Iris pigment epithelial cell (primary cell): ENCODE measurements at places on chromosomes 6 and 20.

DNA sequence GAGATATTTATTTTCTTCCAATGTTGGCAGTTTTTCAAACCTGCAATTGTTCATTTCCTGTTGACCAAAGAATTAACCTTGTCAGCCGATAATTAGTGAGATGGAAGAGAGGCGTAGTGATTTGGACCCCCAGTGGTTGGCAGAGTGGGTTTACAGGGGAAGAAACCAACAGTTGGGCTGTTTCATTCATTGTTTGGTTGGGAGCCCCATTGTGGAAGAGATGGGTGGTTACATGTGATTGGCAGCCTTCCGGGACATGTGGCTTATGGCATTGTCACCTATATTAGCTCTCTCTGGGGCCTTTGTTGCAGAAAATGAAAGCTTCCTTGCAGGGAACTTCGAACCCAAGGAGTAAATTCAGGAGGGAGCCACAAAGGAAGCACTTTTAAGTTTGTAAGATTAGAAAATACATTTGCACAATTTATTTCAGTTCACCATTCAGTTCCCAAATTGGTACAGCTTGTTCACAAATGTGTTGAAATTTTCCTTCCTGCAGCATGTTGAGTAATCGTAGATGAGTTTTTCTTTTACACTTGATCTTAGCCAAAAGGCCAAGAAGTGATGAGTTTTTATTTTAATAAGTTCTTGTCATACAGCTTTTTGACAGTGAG lies 50.3 kb upstream of the CDKAL1 start:
- peak; percentile 66 for DNase-seq

- peak; percentile 57 for DNase-seq
Measured at GRCh38 chr6:17869010-17869752, 118.3 kb downstream of the KIF13A start.

DNA sequence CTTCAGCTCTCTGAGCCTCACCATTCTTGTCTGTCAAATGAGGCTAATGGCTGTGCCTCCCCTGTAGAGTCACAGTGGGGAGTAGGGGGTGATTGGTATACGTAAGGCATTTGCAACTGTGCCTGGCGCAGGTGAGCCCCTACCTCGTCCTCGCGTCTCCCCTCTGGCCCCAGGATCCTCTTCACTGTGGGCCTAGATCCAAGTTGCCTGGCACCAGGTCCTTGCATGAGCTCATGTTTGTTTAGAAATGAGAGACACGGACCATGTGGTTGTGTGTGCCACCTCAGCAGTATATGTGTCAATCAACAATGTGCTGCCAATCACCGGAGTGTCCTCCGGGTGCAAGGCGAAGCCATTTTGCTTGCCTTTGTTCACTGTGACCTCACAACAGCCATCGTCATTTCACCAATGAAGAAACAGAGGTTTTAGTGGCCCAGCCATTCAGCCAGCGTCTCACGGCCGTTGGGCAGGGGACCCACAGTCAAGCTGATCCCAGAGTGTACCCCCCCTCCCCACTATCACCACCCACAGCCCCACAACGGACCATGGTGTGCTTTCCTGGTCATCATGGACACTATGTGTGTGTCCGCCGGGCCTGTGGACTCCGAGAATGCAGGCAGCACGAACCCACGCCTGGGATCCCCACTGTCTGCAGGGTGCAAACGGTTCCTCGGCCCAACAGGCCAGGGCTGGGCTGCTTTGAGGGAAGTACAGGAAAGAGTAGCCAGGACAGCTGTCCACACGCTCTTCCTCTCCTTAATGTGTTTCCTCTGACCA lies 35.9 kb upstream of the STX16 start:
- DNase-seq = no peak

GRCh38 chr20:4063631-4064030 lies 48.3 kb upstream of the RNF24 start:
- peak; percentile 50 for DNase-seq

DNA sequence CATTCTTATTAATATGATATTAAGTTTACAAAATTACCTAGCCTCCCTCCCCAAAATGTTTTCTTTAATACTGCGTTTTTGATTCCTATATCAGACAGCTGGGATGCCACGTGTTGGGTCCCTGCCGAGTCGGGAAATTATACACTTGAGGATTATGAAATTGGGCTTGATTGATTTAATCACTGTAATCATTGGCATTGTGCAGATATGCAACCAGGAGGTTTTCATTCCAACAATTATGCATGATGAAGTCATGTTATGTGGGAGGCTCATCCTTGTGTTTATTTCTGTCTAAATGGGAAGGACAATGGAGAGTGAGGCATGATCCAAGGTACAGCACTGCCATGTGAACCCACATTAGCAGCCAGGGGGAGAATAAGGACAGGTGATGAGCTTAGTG lies 30.6 kb upstream of the RIPOR2 start:
- DNase-seq = no peak

DNA sequence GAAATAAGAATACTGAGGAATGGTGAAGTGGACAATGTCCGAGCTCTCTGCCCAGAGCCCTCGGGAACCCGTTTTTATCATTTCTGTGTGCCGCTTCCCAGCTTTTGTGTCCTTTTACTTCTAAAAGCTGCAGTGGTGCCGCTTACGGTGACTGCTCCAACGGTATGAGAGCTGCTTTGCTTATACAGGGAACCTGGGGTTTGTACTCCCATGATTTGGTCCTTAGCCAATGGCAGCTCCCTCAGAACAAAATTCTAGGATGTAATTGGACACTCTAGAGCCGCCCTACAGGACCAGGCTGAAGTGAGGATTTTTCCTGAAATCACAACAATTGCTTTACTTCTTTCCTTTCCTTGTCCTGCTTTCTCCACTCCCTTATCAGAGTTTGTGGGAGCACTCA lies 24.2 kb upstream of the PCSK2 start:
- DNase-seq = no peak

DNA sequence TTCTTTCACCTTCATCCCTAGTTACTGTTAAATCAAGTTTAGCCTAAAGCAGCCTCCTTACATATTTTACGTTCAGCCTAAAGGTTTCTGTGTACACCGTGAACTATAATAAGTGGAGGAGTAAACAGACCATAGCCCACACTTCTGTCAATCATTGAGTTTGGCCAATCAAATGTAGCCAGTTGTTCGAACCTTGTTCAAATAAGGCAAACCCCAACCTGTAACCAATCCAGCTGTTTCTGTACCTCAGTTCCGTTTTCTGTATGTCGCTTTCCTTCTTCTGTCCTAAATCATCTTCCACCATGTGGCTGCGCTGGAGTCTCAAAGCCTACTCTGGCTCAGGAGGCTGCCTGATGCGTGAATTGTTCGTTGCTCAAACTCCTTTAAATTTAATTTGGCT lies 1.8 kb upstream of the FBXO30 start:
- DNase-seq = no peak

- no peak for DNase-seq
Measured at GRCh38 chr6:157768304-157768703, 54.7 kb upstream of the SNX9 start.

GRCh38 chr6:63349401-63349800 lies 29.6 kb upstream of the LGSN start:
- no peak for DNase-seq

GRCh38 chr6:55675941-55676340 lies 96.9 kb upstream of the HMGCLL1 start:
- no peak for DNase-seq

DNA sequence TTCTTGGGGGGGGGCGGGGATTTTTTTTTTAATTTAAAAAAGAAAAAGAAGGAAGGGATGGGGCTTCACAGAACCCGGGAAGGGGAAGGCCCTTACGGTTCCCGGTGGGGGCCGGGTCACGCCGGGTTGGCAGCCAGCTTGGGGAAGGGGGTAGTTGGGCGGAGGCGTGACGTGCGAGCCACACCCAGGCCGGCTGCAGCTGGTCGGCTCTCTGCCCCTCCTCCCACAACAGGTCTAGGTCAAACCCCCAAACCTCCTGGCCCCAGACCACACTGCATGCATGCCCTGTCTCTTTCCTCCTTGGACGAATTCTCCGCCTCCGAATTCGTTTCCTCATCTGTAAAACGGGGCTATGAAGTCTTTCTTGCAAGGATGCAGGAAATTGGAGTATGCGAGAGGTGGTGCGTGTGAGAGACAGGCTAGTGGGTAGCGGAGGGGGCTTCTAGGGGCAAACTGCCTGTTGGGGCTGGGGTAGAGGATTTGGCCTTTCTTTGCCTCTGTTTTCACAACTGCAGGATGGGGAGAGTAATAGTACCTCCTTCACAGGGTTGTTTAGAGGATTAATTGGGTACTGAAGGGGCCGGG lies 828 bp downstream of the HCK start:
- DNase-seq = no peak

GRCh38 chr6:93746892-93747291 lies 327.5 kb upstream of the EPHA7 start:
- no peak for DNase-seq

- no peak for DNase-seq
Measured at GRCh38 chr6:105836889-105837288, 249.2 kb upstream of the PRDM1 start.

DNA sequence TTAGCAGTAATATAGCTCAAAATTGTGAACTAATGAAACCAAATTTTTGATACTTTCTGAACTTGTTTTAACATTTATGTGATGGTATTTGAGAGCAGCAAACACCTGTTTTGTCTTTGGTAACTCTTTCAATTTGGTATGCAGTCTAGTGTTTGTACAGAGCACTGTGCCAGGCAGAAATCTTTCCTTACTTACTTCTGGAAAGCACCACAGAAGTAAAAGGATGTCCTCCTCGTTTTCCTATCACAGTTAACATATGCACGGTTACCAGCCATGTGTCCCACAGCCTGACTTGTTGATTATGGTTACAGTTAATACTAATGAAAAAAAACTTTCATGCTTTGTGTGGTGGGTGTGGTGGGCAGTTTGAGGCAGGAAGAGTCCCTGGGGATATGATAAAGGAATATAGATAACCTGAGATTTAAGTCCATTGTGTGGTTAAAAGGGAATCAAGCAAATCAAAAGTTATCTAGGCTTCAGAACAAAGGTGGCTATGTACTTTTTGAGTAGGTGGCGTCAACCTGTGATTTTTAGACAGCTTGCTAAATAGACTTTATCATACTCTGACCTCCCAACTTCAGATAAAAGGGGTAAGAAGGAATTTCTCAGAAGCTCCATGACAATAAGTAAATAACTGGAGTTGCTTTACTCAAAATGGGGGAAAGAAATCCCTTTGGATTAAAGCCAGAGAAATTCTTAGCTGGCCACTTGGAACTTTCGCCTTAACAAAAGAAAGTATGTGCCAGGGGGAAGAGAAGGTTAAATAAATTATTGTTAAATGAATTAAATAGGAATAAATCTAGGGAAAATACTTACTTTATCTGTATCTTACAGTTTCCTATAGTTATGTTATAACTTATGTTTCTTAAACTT lies 20.1 kb upstream of the COL10A1 start:
- no peak for DNase-seq

- DNase-seq = no peak
Measured at GRCh38 chr6:108727966-108728730, 120.1 kb upstream of the ARMC2 start.

DNA sequence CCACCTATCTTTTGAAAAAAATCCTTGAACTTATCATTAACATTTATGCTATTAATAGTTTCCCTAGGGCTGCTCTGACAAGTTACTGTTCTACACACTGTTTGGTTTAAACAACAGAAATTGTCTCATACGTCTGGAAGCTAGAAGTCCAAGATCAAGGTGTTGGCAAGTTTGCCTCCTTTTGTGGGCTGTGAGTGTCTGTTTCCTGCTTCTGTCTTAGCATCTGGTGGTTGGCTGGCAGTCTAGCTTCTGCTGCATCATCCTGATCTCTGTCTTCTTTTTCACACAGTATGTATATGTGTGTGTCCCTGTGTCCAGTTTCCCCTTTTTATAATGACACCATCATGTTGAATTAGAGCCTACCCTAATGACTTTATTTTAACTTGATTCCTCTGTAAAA lies 154.8 kb downstream of the RPS12 start:
- DNase-seq = no peak

- no peak for DNase-seq
Measured at GRCh38 chr6:100987556-100987955, 106.4 kb upstream of the ASCC3 start.

DNA sequence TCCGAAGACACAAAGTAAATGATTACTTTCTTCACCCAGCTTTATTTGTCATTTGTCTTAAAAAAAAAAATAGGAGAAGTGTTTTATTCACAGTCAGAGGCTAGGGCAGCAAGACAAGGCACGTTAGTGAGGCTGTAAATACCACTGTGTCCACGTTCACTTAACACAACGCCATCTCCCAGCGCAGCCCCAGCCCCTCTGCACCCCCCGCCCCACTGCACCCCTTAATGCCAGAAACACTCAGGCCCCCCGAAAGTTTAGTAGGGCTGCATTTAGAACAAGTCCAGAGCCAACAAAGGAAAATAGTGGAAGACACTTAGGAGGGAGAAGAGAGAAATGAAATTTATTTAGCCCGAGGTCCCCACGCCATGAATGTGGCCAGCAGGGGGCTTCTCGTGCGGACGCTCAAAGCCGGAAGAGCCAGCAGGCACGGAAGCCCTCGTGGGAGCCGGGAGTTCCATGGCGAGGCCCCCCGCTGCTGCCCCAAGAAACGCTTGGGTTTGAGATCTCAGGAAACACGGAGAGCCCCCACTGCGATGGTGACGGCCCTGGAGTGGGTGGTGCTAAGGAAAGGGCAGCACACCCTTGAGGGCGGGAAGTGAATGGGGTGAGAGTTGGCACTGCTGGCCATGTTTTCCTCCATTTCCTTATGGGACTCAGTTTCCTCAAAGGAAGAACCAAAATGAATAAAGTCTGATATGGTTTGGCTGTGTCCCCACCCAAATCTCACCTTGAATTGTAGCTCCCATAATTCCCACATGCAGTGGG lies 50.2 kb downstream of the IYD start:
- DNase-seq = peak; percentile 57
